Stimulated activated CD4-positive, alpha-beta T cell treated with anti-CD3 and anti-CD28 coated beads, Interleukin-12 subunit alpha, Interleukin-12 subunit beta, amount 100 ng/mL, for 48 hours (primary cell): ENCODE measurements at places on chromosomes 7 and 10.

DNA sequence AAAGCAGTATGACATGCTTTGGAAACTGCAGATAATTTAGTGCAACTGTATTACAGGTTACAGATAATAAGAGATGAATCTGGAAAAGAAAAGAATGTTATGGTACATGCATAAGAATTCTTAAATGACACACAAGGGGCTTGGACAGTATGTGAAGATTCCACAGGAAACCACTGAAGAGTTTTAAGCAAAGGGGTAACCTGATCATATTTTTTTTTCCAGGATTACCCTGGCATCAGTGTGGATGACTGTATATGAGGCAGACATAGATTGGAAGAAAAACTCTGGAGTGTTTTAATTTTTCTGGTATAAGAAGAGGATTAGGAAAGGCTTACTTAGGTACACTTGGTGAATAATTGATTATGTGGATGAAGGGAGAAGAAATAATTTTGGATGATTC lies 8.1 kb downstream of the TFPI2 start:
- no peak for DNase-seq

DNA sequence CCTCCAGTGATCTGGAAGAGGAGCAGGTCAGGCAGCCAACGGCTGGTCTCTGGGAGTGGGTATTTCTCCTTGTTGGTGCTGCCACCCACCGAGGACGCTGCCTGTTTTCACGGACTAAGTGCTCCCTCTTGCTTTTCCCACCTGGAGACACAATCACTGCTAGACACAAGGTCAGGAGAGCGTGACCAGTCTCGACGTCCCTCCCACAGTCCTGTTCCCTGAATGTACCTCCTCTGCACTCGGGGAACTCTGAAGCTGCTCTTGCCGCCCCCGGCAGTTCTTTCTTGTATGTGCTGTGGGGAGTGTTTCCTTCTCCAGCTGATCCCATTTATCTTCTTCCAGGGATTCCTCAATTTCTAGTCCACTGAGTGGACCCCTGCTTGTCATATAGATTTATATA lies 89.4 kb downstream of the CYTH3 start:
- no peak for DNase-seq

DNA sequence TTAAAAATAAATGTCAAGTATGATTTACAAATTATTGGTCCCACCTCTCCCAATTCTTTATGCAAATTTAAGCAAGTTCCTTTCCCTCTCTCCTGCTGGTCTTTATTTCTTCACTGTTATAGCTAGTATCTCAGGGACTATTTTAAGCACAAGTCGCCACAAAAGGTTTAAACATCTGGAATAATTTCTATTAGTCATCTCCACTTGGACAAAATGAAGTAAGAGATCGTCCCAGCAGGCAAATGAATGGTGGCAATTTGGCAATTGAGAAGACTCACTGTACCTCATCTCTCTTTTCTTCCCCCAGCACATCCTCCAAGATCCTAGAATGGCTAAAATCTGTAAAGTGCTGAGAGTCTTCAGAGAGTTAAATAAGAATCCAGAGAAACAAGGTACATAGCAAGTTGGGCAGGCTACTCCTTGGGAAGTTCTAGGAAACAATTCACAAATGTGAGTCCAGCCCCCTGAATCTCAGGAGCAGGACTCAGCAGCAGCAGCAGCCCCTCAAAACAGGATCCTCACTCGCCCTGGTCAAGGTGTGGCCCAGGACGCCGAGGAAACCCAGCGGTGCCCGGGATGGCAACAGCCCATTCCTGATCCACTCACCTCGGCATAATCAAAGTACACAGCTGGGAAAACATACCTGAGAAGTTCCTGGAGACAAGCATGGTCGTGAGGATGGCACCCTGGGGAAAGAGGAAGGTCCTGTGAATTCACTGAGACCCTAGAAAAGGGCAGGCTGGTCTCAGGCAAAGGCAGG lies 30.3 kb upstream of the NDST2 start:
- no peak for DNase-seq

GRCh38 chr10:80152820-80153219 lies 20.3 kb downstream of the PLAC9 start:
- DNase-seq, result no peak

GRCh38 chr7:134442441-134443220 lies 16.3 kb downstream of the AKR1B1 start:
- DNase-seq, result no peak

DNA sequence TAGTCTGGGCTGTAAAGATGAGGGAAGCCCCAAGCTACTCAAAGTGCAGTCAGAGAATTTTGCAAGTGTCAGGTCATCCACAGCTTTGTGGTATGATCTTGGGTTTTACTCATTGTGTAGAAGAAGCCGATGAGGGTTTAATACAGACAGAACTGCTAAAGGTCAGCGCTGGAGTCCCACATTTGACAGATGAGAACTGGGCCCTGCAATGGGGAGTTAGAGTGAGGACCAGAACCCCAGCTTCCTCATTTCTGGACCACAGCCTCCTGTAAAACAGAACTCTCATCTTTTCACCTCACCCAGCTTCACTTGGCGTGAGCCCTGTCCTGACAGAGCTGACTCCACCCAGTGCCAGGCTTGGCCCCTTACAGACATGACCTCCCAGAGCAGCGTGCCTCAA lies 20.1 kb downstream of the LRRC20 start:
- DNase-seq, result no peak

DNA sequence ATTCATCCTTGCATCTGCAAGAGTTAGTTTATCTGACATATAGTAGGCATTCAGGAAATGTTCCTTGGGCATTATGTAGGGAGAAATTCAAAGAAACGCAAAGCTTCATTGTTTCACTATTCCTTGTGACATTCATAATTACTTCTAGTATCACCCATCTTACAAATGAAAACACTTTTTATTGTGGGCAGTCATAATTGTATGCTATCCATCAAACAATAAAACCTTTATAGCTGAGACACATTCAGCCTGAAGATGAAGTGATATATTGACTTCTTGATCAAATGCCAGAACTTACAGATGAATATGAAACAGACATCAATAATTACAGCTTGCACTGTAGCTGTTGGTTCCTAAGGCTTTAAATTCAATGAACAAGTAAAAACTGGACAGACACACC lies 36.4 kb downstream of the FAM204A start:
- no peak for DNase-seq

DNA sequence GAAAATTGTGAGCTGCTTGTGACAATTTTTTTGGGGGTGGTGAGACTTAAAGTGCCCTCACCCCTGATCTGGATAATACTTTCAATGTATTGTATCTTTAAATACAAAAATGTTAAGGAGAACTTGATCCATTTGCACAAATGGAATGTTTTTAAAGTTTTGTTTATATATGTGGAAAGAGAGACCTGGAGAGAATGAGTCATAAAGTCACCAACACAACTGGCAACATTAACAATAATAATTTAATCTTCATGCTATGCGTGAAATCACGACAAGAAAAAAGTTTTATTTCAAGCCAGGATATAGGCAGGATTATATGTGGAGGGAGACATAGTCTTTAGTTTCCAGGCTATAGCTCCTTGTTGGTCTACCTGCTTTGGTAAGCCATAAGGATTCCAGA lies 537.5 kb downstream of the GPAM start:
- no peak for DNase-seq

DNA sequence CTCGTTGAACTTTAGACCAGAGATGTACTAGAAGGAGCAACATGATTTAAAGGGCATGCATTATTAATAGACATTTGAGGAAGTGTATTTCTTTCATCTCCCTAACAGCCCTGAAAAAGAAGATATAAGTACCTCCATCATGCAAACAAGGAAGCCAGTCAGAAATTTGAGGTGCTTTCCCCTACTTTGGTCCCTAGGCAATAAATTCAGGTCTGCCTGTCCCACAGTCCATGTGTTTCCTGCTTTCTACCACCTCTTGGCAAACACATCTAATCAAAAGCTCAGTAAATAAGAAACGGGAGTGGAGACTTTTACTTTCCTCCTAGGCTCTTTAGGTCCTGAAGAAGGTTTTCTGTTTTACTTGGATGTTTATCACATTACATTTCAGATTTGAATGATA lies 5.2 kb upstream of the SEMA3C start:
- DNase-seq, result no peak
